T-cell (primary cell): ENCODE measurements at places on chromosomes 6 and 20. TPM values are rescaled to one million over a fixed set of nuclear protein-coding genes. Genes with fewer than 3 reads are reported as not detected.

GRCh38 chr20:32861446-32861845 lies 2.7 kb downstream of the EFCAB8 start:
- DNase-seq = no peak

- no peak for DNase-seq
Observed at GRCh38 chr6:118750143-118750542, 98.8 kb upstream of the CEP85L start.

DNA sequence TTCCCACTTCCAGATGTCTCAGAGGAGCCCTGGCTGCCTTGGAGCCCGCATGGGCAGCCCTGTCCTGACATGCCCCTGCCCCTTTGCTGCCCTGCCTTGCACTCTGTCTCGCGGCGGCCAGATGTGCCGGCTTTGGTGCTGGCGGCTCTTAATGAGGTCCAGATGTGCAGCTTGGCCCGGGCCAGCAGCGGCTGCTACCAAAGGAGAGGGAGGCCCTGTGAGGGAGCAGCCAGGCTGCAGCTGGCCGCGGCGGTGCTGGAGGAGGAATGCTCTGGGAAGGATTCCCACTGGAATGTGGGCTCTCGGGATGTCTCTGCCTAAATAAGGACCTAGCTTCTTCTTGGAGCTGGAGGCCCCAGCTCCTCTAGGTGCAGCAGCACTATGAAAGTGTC lies 72.4 kb downstream of the FGD2 start:
- no peak for DNase-seq

GRCh38 chr6:6569811-6570164 lies 18.7 kb upstream of the LY86 start:
- no peak for DNase-seq

DNA sequence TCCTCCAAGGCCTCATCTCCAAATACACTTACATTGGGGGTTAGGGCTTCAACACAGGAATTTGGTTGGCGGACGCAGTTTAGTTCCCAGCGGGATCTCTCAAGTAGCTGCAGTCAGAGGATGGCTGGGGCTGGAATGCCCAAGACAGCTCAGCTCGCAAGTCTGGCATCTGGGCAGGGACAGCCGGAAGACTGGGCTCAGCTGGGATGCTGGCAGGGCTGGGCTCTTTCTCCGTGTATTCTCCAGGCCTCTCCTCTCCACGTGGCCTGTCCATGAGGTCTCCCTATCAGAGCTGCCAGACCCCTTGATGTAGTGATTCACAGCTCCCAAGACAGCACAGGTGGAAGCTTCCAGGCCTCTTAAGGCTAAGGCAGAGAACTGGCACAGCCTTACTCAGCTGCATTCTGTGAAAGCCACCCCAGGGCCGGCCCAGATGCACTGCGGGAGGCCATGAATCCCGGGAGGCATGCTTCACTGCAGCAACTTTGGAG lies 5.0 kb downstream of the FGD2 start:
- DNase-seq = no peak

DNA sequence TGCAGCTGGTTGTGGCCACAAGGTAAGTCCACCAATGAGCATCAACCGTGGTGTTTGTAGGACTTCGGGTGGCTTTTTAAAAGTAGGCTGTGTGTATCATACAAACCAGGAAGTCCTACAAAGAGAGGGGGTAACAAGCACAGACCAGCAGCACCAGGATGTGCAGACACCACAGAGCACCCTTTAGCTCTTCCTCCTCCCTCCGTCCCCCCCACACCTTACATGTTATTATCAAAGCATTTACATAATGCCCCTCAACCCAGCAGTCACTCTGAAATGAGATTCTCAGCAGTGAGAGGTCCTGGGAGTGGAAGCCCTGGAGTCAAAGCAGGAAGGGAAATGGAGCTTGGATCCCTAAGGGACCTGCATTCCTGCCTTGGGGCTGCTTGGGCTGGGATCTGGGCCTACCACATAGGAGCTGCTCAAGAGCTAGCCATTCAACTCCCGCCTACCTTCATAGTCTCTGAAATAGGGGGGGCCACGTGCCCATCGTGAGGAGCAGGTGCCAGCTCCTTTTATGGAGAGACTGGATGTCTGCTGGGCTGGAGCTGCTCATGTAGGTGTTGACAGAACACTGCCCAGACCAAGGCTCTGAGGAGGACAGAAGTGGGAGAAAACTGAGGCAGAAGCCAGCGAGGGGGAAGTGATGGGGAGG lies 90.6 kb downstream of the PSMB1 start:
- DNase-seq = no peak

DNA sequence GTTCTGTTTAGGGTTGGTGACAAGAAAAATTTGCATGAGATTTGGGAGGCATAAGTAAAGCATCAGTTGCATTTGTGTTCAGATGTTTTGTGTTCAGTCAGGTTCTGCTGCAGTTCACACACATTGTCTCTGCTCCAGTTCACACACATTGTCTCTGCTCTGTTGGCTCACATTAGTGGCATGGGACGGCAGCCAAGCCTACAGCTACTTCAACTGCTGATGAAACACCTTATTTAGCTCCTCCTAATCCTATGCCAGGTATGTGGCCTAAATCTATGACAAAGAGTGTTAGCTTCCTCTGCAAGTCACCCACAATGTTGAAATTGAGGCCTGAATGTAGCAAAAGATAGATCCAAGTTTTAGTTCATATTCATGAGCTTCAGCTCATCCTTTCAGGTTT lies 278.1 kb upstream of the SYNCRIP start:
- DNase-seq = no peak

GRCh38 chr6:26224940-26225847 lies 138.0 kb downstream of the HFE start:
- DNase-seq = no peak

- DNase-seq = no peak
Observed at GRCh38 chr6:54260025-54260424, 48.2 kb upstream of the TINAG start.

DNA sequence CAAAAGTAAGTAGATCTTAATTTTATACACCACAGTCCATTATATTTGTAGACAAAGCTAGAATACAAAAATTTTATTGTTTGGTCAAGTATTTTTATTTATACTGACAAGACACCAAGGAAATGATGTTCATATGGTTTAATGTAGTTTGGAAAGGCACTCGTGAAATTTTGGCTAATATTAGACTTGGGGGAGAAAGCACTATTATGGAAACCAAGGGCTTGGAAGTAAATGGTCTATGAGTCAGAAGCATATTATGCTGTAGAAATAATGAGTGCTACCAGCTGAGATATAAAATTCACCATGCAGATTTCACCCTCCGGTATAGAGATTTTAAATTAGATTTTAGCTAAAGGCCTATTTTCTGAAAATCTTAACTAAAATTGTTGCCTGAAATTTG lies 233.6 kb downstream of the KCNQ5 start:
- DNase-seq = no peak

DNA sequence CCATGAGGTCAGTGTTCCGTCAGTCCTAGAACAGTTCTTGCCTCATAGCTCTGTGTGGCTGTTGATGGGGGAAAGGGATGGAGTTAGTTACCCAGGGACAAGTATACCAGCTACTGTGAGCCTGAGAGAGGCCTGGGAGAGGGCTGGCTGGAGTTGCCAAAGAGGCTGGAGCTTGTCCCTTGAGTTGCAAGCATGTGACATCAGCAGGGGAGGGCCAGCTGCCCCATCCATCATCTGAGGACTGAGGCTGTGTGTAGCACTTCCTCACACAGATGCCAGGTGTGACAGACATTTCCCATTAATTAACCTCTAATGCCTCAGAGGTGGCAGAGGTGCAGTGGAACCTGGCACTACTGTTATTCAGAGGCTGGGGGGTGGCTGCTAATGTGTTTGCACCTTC lies 131.6 kb downstream of the PHACTR3 start:
- DNase-seq = no peak

DNA sequence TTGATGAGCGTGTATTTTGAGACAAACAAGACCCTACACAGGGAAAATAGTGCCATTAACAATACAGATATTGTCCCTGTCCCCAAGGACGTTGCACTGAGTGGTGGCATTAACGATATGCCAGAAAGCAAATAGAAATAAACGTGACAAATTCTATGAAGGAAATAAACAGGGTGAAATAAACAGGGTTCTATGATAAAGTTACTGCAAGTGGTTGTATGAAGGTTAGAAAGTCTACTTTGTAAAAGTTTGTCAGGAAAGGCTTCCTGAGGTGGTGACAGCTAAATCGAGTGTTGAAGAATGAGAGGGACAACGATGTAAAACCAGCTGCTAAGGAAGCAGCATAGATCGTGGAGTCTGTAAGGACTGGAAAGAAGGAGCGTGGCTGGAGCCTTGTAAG lies 380.2 kb downstream of the LAMA2 start:
- no peak for DNase-seq

- DNase-seq = peak; percentile 12
Observed at GRCh38 chr6:39137245-39137644, 22.3 kb upstream of the SAYSD1 start.

TFEB gene
- total RNA-seq = 19.5 TPM

OR2B6 gene
- not detected for total RNA-seq

MAP1LC3A gene
- total RNA-seq = 10.4 TPM

ZNF184 gene
- 11.2 TPM for total RNA-seq
